Epithelial cell of proximal tubule (primary cell): ENCODE measurements at places on chromosomes 1 and 21.

DNA sequence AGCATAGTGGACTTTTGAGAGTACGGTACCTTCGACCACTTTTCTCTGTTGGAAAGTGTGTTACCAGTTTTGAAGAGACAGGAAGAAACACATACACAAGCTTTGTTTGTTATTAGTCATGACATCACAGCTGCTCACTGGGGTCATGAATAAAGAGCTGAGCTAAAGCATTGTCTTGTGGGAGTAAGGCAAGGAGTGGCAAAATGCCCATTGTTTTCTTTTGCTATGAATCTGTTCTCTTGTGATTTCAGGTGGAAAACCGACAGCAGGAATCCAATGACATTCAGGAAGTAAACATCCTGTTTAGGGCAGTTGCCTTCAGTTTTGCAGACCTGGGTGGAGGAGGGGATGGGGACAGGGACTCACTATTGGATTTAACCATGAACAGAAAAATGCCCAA, 66.2 kb downstream of the RGL1 start:
- DNase-seq, result peak; percentile 71

GRCh38 chr1:87355894-87356293, 27.2 kb downstream of the LMO4 start:
- no peak for DNase-seq

DNA sequence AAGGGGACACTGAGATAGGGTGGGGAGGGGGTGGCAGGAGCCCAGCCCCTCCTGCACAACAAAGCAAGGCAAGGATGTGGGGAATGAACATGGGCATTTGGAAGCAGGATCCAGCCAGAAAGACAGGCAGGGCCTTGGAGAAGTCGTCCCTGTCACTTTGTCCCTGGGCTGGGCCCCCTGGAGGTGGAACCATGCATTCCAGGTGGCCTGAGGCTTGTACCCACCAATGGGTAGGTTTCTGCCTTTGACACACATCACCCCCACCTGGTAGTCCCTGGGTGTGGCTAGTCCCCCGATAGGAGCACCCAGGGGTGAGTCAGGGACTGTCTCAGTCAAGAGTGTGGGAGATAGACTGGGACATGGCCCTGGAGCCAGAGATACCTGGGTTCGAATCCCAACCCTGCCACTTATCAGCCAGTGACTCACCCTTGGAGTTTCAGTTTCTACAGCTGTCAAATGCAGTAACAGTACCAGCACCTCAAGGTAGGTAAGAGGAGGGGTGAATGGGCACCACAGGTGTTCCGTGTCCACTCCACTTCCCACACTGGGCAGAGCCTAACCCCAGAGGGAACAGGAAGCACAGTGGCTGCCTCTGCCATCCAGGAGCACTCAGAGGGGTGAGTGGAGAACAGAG, 10.0 kb downstream of the PLA2G2D start:
- DNase-seq, result no peak

DNA sequence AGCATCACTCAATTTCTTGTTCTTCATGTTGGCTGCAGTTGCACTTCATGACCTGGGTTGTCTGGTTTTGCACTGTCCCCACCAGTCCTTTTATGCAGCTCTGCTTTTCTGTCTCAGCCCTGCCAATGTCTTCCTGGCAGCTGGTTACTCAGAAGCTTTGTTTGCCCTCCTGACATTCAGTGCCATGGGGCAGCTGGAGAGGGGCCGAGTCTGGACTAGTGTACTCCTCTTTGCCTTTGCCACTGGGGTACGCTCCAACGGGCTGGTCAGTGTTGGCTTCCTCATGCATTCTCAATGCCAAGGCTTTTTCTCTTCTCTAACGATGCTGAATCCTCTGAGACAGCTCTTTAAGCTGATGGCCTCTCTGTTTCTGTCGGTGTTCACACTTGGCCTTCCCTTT, 6.6 kb downstream of the PIGV start:
- DNase-seq, result no peak

- DNase-seq, result no peak
Observed at GRCh38 chr1:33637846-33638440, 165.5 kb downstream of the ZSCAN20 start.

GRCh38 chr1:116345011-116345410, 28.0 kb upstream of the ATP1A1 start:
- no peak for DNase-seq

DNA sequence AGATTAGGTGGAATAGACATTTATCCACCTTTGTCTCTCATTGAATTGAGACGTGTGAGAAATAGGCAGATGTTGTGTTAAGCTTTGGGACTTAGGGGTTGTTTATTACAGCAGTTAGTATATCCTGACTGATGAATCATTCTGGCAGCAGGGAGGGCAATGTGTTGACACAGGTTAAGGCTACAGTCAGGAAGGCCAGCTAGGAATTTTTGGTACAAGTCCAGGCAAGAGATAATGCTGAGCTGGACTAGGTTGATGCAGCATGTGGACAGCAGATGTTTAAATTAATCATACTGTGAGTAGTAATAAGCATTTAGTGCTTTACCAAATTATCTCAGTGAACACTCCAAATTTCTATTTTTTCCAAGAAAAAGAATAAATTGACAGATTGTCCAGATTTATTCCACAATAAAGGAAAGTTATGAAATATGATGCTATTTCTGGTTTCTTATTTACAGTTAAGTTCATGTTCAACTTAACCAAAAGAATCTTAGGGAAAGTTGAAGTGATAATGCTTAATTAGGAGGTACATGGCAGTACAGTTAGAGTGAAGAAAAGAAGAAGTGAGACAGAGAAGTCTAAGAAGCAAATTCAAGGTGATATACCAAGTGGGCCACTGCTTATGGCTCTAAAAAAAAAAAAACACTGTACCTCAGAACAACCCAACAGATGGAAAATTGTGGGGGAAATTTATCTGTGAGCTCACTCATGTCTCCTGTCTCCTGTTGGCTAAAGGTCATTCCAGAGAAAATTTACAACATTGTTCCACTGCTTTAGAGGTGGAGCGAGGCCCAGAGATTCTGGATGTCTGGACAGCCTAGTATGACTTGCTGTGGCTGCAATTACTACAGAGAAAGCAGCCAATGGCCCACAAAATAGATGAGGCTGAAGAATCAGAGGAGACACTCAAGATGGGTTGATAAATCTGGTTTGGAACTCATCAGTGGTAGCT, 102.7 kb upstream of the C21orf91 start:
- peak; percentile 30 for DNase-seq

DNA sequence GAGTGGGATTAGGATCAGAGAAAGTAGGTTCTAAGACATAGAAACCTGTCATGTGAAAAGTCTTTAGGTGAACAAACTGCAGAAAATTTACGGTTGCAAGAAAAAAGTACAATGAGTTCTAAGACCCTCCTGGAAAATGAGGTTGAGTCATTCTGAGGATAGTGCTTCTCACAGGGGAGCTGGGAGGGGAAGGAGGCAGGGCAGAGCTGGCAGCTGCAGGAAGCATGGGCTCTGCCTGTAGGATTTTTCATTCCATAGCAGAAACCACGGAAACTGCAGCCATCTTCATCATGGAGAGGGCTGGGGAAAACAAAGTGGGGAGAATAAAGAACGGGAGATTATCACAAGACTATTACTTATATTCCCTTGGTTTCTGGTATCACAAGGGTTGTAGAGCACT, 25.8 kb upstream of the THEM4 start:
- DNase-seq, result no peak

DNA sequence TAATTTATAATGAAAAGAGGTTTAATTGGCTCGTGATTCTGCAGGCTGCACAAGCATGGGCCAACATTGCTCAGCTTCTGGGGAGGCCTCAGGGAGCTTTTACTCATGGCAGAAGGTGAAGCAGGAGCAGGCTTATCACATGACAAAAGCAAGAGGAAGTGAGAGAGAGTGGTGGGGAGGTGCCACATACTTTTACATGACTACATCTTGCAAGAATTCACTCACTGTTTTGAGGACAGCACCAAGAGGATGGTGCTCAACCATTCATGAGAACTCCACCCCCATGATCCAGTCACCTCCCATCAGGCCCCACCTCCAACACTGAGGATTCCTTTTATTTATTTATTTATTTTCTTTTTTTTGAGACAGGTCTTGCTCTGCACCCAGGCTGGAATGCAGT, 5.5 kb upstream of the PLEKHM2 start:
- peak; percentile 94 for DNase-seq

DNA sequence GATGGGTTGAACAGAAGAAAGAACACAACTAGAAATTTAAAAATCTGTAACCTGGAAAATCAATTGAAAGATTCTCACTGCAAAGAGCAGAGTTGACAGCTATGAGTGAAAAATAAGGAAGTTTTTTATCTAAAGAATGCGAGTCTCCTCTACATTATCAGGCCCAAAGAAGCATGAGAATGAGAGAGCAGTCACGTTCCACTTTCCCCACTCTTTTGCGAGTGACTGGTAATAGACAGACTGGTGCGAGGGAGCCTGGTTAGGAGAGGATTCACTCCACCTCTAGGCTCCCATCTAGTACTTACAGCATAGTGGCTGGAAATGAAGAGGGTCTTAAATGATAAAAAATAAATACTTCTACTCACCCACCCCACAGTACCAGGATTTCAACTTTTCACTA, 52.0 kb downstream of the PRDX6 start:
- no peak for DNase-seq

DNA sequence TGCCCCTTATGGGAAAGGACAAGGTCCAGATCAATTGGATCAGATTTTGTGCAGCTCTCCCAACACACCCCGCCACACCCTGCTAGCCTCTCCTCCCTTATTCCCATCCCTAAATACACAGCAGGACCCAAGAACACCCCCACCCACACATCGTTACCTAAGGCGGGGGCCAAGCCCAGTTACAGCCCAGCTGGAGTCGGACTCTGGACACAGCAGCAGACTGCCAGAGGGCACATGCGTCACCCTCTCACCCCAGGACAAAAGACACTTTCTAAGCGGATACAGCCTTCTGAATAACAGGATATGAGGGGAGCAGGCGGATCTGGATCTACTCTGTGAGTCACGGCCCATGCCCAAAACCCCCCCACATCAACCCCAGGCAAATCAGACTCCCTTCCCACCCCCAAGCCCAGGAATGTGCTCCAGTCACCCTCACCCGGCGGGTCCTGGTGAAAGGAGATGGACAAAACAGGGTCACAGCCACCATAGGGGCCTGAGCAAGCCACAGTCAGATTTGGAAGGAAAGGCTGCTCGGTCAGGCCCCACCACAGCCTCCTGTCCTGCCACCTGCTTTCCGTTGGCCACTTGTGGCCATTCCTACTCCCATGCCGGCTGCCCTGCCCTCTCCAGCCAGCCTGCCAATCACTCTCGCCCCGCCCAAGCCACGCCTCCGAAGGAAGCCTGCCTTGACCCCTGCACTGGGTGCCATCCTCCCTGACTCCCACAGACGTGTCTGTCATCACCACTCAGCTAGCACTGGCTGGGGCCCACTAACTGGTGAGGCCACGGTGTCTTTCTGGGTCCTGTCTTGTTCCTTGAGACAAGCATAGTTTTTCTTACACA, 4.0 kb downstream of the S100A16 start:
- DNase-seq, result peak; percentile 76

DNA sequence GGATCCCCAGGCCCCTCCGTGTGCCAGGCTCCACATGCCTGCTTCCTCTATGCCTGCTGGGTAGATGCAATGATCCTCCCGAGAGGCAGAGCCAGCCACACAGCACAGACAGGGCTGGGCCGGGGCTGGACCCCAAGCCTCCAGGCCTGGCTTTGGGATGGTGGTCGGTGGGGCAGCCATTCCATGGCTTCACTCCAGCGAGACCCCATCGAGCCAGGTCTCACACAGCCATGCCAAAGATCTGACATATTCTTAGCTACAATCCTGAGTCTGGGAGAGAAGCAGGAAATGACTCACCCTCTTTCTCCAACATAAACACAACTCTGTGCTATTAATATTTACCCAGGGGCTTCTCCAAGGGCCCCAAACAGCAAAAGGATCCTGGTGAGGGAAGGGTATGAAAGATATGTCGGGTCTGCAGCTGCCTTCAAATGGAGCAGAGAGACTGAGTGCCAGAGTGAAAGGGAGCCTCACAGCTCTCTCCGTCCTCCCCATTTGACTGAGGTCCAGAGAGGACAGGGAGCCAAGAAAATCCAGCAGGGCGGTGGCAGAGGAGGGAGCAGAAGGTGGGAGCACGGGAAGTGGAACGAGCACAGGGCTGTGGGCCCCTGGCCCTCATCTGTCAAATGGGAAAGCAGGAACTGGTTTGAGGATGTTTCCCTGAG, 639.5 kb downstream of the MATN1 start:
- DNase-seq, result peak; percentile 56

GRCh38 chr1:10820422-10820821, 24.0 kb upstream of the CASZ1 start:
- DNase-seq, result no peak

DNA sequence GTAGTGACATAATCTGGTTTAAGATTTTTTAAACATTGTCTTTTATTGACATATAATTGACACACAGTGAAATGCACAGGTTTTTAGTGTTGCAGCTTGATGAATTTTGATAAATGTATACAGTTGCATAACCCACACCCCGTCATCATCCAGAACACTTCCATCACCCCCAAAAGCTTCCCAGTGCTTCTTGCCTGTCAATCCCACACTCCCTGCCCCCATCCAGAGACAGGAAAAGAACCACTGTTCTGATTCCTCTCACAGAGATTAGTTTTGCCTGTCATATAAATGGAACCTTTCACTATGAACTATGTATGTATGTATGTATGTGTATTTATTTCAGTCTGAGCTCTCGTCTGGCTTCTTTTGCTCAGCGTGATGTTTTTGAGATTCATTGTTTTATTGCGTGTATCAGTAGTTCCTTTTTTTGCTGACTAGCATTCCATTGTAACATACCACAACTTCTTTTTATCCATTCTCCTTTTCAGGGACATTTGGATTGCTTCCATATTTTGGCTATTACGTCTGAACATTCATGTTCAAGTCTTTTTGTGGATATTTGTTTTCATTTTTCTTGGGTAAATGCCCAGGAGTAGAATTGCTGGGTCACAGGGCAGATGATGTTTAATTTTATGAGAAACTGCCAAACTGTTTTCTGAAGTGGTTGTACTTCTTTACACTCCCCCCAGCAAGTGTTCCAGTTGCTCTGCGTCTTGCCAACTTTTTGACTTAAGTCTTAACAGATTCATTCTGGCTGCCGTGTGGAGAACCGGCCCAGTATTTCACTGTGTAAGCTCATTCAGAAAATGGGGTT, 8.7 kb downstream of the UBIAD1 start:
- no peak for DNase-seq

DNA sequence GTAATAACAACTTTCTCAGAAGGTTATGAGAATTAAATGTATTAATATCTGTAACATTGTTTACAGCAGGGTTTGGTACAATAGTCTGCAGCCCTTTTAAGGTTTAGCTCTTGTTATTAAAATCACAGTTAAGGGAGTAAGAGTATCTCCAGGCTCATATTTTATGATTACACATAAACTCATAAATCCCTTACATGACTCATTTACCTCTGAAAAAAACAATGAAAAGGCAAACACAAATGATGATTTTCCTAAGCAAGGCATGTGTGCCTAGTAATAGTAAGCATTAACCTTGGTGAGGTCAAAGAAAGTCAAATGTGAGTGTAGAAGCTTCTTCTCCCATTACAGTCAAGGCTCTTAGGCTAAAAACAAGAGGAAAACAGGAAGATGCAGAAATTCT, 84.5 kb upstream of the ADGRL4 start:
- DNase-seq, result no peak
